ENCODE measurements at places on chromosomes 1 and 21.

- DNase-seq = no peak
Observed at GRCh38 chr1:109930252-109930993, 19.8 kb downstream of the CSF1 start.

GRCh38 chr1:74463333-74463988 lies 49.0 kb downstream of the LRRC53 start:
- no peak for DNase-seq

GRCh38 chr1:210516697-210517459 lies 188.2 kb downstream of the HHAT start:
- no peak for DNase-seq

DNA sequence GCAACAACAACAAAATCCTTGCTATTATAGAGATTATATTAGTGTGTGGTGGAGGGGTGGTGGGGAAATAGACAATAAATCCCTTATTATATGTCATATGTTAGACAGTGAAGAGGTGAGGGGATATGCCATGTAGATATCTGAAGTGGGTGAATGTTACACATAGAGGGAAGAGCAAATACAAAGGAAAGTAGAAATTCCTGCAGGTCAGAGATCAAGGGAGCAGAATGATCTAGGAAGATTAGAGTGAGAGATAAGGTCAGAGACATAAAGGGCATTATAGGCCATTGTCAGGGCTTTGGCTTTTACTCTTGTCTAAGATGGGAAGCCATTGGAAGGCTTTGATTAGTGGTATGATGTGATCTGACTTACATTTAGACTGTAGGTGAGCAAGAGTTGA lies 38.5 kb downstream of the PRKAA2 start:
- DNase-seq = no peak

DNA sequence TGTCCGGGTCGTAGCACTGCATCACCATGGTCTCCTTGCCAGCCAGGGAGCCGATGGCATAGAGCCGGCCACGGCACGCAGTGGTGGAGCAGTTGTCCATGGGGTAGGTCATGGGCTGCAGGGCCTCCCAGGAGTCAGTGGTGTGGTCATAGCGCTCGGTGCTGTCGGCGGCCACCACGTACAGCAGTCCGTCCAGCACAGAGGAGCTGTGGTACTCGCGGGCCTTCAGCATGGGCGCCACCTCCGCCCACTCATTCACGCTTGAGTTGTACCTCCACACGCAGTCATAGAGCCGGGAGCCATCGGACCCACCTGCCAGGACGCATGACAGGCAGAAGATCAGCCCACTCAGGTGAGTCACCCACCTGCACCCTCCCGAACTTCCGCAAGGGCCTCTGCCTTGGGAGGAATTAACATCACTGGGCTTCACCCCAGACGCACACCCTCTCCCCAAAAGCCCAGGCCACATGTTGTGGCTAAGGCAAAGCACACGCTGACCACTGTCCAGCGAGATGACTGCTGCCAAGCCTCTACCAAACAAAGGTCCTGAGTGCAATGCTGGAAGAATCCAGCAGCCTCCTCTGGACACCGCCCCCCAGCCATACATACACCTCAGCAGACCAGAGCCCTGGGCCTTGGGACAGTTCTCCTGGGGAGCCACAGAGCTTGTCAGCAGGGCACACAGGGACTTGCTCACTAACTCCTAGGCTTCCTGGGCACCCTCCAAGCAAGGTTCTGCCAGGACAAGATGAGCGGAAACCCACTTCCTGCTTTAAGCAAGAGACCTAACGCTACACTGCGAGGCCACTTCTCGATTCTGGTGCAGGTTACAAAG lies 3.3 kb downstream of the KLHL21 start:
- DNase-seq = no peak

DNA sequence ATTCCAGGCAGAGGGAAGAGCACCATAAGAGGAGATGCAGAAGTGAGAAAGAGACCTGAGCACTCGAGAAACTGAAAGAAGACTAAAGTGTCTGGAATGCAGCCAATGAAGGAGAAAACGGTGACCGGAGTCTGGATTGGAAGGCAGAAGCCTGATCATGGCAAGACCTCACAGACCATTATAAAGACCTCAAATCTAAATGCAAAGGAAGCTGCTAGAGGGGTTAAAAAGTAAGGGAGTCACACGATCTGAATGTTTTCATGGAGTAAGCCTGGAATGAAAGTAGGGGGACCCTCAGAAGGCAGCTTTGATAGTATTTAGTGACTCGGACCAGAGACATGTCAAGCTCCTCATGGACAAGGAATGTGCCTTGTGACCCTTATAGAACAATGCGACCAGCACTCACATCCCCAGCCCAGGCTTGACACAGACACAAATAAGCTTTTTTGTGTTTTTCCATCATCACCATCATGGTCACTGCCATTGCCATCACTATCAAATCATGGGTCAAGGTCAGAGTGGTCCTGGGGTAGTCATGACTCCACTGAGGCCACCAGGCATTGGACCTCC lies 183.6 kb downstream of the SEC16B start:
- no peak for DNase-seq

GRCh38 chr1:246279402-246279801 lies 227.7 kb downstream of the SMYD3 start:
- DNase-seq = no peak

- no peak for DNase-seq
Observed at GRCh38 chr1:53959664-53960250, 13.6 kb downstream of the LRRC42 start.

GRCh38 chr1:143680304-143680703 lies 291.5 kb downstream of the FAM72C start:
- no peak for DNase-seq

DNA sequence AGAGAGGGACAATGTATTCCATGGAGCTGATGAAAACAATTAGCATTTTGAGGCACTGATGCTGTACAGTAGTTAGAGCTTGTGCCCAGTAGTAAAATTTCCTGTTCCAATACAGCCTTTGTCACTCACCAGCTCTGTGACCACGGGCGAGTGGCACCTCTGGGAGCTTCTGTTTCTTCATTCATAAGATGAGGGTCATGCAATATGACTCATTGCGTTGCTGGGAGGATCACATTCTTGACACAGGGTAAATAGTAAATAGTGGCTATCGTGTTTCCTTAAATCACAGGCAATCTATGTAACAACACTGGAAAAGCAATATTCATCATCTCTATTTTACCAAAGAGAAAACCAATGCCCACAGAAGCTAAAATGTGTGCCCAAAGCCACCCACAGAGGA lies 4.5 kb upstream of the LRRC52 start:
- DNase-seq = peak; percentile 10

DNA sequence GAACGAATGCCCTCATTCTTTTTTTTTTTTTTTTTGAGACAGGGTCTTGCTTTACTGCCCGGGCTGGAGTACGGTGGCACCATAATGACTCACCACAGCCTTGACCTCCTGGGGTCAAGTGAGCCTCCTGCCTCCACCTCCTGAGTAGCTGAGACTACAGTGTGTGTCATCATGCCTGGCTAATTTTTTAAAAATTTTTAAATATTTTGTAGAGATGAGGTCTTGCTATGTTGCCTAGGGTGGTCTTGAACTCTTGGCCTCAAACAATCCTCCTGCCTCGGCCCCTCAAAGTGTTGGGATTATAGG lies 69.4 kb downstream of the ALG14 start:
- DNase-seq = no peak

- no peak for DNase-seq
Observed at GRCh38 chr1:197663162-197663953, 111.9 kb downstream of the DENND1B start.

DNA sequence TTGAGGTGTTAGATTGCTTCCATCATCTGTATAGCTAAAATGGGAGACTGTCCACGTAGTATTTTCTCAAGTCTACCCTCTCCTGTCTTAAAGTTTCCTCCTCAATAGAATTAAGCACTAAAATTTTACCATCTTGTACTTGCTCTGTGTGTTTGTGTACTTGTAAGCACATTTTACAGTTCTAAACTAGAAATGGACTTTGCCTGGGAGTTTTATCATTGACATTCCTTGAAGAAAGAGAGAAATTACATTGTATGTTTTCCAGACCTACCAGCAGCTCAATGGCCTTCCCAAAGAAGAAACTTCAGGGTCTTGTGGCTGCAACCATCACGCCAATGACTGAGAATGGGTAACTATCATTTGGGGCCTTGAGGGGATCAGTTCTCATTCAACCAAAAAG lies 4.5 kb downstream of the NPL start:
- DNase-seq = no peak

GRCh38 chr21:42118901-42119300 lies 47.8 kb downstream of the UMODL1 start:
- peak; percentile 58 for DNase-seq

DNA sequence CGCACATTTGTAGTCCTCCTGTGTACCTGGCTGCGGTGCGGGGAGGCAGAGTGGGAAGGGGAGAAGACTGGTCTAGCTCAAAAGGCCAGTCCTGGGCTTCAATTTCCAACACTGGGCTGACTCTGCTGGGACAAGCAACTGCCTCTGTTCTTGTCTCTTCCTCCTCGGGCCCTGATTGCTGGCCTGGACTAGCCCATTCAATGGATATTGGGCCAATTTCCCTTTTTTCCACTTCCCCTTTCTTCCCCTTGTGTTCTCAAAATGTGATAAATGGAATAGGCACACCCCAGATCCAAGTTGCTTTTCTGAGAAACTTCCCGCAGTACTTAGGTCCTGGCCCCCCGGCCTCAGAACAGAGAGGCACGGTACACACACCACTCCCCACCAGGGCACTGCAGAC lies 48.2 kb downstream of the SPSB1 start:
- DNase-seq = no peak

GRCh38 chr21:46203203-46203600 lies 18.9 kb upstream of the SPATC1L start:
- no peak for DNase-seq

- DNase-seq = no peak
Observed at GRCh38 chr1:14180738-14181137, 417.7 kb upstream of the KAZN start.

DNA sequence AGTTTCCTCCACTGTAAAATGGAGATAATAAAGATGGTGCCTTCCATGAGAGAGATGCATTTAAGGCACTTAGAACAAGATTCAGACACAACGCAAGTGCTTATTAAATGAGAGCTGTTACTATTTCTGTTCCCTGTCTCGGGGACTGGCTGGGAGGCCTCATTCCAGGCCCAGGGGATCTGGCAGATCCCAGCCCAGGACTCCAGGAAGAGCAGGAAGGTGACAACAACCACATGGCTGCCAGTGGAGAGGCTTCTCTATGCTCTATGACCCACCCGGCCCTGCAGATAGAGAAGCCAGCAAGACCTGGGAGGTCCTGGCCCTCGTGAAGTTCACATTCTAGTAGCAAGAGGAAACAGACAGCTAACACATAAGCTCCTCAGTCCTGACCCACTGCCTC lies 175.5 kb downstream of the ACTL8 start:
- DNase-seq = no peak

- DNase-seq = no peak
Observed at GRCh38 chr1:11767922-11768704, 6.1 kb downstream of the C1orf167 start.

GRCh38 chr1:209600541-209600940 lies 17.0 kb downstream of the CAMK1G start:
- DNase-seq = no peak

DNA sequence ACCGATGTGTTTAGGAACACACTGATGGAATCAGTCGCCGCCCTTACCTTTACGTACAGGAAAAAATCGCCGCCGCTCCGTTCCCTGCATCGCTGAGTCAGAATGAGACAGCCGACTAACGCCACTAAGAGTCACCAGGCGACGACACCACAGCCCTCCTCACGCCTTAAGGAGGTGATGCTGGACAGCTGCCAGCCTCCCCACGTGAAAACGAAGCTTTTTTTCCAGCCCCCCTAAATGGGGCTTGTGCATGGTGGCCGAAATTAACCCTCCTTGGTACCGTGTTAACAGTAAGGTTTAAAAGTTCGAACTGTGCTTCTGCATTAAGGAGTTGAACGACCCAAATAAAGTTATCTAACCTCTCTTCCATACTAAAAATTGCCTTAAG lies 511 bp downstream of the DNTTIP2 start:
- DNase-seq = no peak

GRCh38 chr1:62286786-62287224 lies 32.4 kb downstream of the KANK4 start:
- peak; percentile 64 for DNase-seq

DNA sequence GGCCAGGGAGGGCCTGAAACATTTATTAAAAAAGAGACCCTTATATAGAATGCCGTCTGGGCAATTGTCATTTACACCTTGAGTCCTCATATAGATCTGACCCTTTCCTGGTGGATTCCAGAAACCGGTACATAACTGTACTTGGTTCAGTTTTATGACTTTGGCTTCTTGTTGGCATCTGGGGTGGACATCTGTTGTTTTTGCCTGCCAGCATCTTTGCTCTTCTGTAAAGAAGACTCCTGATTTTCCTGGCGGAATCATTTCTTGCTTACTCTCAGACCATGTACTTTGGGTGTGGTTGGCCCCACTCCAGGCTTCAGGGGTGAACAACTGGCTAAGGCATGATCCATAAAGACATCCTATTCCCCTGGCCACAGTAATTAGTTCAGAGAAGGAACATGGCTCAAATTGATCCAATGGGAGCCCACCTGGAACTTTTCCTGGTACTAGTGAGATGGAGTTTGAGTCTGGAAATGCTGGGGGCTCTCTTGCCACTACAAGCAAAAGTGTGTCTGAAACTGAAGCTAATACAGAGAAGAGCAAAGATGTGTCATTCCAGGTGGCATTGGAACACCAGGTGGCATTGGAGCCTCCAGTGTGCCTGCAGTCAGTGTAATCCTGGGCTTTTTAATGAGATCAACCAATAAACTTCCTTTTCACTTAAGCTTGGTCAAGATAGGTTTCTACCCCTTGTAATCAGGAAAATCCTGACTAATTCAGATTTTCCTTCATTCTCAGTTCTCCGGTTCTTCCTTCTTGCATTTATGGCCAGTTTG lies 332.5 kb upstream of the CAMK1G start:
- no peak for DNase-seq
